ENCODE measurements at places on chromosomes 1 and 21. TPM values are rescaled to one million over a fixed set of nuclear protein-coding genes. Genes with fewer than 3 reads are reported as not detected.
A peak's percentile ranks its signal among the peaks of the same experiment; 100 is the strongest.

- H3K27ac ChIP-seq: peak overlapping the region; percentile 90
- H3K4me3 ChIP-seq: peak overlapping the region; percentile 69
- H3K27me3 ChIP-seq: no peaks in the 10 kb centered on the region
- H3K36me3 ChIP-seq: peaks cover 56% of the 10 kb centered on the region
- DNase-seq: no peak
Measured at GRCh38 chr1:234605399-234605982, 4.5 kb downstream of the IRF2BP2 start.

- no peaks in the 10 kb centered on the region for H3K27me3 ChIP-seq
- no peak overlapping the region for H3K27ac ChIP-seq
- DNase-seq: no peak
- no peaks in the 10 kb centered on the region for H3K36me3 ChIP-seq
- H3K4me3 ChIP-seq: no peak overlapping the region
- H3K4me1 ChIP-seq: no peaks in the 10 kb centered on the region
Measured at GRCh38 chr1:87806379-87807094, 477.9 kb downstream of the LMO4 start.

GRCh38 chr21:19833082-19833481 lies 1165.1 kb upstream of the NCAM2 start:
- no peaks in the 10 kb centered on the region for H3K27me3 ChIP-seq
- H3K27ac ChIP-seq: no peak overlapping the region
- H3K36me3 ChIP-seq: no peaks in the 10 kb centered on the region
- DNase-seq: no peak

DNA sequence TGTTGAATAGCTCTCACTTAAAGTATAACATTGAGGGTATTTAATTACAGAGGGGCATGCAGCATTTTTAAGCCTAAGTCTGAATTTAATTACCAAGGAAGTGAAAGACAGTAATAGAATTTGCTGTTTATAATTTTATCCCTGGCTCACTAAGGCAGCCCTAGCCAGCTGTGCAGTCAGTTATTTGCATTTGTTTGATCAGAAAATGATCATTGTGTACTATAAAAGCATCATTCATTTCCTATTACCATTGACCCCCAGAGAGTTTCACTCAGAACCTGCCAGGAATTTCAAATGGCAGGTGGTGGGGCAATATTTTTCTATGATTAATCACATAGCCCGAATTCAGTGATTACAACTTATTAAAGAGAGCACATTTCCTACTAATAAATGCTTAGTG lies 277.1 kb upstream of the KAZN start:
- H3K27ac ChIP-seq: no peak overlapping the region
- H3K4me1 ChIP-seq: no peaks in the 10 kb centered on the region
- DNase-seq: no peak

DNA sequence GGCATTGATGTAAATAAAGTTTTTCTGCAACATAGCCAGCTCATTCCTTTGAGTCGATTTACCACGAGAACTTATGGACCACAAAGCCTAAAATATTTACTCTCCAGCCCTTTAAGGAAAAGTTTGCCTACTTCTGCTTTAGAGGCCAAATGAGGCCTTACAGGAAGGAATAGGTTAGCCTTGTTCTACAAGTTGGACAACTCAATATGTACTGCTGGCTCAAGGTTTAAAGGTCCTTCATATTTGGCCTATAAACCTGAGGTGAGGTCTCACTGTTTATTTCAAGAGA lies 144.5 kb upstream of the DNAH14 start:
- DNase-seq: no peak
- no peaks in the 10 kb centered on the region for H3K4me1 ChIP-seq
- no peak overlapping the region for H3K4me3 ChIP-seq
- peaks cover 2% of the 10 kb centered on the region for H3K27me3 ChIP-seq
- H3K27ac ChIP-seq: no peak overlapping the region

GRCh38 chr1:54846716-54847284 lies 40.2 kb downstream of the DHCR24 start:
- no peak overlapping the region for H3K27ac ChIP-seq
- no peak overlapping the region for H3K4me3 ChIP-seq
- peaks cover 41% of the 10 kb centered on the region for H3K36me3 ChIP-seq
- H3K27me3 ChIP-seq: no peaks in the 10 kb centered on the region

Gene GNAT2
- 0.16 TPM for total RNA-seq

Gene ATP1A1
- total RNA-seq: 319 TPM

Gene LGR6
- 0.20 TPM for total RNA-seq

Gene CD84
- total RNA-seq: 2.5 TPM

All from K562 (cell line).